ENCODE measurements at places on chromosomes 5 and 9.
A peak's percentile ranks its signal among the peaks of the same experiment; 100 is the strongest.

DNA sequence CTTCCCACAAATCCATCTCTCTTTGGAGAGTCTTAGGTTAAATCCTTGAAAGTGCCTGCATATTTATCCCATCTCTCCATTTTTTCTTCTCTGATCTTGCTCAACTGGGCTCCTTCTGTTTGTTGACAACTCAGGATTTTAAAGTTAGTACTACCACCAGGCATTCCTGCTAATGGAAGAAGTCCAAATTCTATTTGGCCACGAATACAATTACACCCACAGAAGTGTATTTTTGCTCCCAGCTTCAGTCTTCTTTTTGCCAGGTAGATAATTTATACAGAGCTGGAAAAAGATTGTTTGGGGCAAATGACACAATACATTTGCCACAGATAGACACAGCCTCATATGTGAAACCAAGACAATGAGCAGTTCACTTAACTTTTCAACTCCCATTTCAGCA is 74.8 kb downstream of the CETN3 start:
- DNase-seq: no peak

DNA sequence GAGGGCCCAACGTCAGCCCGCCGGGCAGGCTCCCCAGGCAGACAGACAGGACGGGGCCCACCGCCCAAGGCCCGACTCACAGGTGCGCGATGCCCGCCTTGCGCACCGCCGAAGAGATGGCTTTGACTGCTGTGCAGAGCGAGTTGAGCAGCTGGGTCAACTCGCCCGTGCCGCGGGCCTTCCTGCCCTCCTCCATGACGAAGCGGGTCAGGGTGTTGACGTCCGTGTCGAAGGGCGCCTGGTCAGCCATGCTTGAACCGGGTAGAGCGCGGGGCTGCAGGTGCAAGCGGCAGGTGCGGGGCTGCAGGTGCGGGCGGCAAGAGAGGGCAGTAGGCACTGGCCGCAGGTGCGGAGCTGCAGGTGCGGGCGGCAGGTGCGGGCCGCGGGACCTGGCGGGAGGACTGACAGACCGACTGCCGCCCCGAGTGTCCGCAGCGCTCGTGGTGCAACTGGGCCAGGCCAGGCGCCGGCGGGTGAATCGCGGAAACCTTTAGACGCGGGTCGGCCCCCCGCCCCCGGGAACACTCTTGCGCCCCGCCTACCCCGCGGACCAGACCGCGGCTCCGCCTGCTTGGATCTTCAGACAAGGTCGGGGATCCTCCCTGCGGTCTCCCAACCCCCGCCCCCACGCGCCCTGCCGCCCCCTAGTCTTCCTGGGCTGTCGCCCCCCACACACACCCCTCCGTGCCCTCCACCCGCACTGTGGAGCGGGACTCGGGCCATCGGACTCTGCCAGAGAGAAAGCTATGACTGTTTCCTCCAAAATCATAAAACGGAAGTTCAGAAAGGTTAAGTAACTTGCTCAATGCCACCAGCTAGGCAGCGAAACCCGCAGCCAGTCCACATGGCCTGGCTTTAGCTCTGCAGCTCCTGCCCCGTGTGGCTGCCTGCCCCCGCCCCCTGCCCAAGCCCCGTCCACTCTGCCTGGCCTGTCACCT is at the start of gene FBP1:
FBP1 (minus strand) TSS at position 458 of the 938 bp plus-strand sequence; CDS start at position 250, 208 bp downstream.
- DNase-seq: peak; percentile 48

DNA sequence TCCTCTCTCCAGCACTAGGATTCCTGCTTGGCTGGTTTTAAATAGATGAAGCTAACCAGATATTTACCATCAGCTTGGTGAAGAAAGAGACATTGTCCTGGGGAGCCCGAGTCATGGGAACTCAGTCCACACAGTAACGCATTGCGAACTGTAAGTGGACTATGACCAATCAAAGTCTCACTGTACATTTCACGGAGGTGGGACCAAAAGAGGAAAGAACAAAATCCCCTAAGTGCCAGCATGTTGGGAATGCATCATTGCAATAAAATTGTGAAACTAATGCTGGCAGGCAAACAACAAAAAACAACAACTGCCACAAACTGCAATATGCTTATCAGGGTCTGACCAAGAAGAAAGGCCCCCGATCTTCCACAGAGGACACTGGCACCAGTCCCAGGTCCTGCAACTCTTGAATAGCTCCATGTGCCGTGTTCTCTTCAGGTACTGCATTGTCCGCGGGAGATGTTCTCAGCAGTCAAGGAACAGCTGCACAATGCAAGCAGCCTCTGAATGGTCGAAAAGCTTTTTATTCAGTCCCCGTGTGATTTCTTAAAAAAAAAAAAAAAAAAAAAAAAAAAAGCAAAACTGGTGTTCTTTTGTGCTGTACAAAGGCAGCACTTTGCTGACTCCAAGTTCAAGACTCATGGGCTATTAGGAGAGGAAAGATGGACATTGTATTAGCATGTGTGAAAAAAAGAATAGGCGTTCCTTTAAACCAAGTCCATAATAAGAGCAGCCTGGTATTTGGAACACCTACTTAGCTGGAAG is 38.1 kb downstream of the SEMA6A start:
- DNase-seq: no peak

DNA sequence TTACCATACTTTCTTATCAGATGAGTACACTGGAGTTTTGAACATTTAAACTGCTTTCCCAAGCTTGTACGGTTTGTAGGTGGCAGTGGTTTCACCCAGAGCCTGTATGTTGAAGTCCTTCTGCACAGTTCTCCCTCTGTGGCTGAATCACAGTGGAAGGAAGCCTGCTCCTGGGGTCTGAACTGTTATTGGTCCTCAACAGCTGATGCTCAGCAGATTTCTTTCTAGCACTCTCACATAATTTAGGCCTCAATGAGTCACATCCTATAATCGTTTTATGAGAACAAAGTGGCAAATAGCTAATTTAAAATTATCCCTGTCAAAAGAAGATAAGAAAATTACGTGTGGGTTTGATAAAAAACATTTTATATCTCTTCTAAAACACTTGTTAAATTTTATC is 229.7 kb downstream of the TLE4 start:
- DNase-seq: no peak

DNA sequence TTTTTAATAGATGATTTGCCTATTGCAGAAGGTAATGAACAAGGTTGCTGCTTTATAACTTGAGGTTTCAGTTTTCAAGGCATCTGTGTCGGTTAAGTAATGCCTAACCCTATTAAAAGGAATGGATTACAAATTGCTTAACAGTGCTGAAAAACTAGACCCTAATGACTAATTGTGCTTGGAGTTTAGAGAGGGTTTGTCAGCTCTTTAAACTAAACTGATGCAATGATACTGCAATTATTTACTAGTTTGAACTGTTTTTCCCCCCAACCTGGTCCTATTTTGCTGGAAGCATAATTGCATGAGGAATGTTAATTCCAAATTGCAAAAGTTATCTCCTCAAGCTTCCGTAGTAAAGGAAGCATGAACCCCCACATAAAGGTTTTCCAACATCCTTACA is 39.3 kb upstream of the TLX3 start:
- DNase-seq: no peak

DNA sequence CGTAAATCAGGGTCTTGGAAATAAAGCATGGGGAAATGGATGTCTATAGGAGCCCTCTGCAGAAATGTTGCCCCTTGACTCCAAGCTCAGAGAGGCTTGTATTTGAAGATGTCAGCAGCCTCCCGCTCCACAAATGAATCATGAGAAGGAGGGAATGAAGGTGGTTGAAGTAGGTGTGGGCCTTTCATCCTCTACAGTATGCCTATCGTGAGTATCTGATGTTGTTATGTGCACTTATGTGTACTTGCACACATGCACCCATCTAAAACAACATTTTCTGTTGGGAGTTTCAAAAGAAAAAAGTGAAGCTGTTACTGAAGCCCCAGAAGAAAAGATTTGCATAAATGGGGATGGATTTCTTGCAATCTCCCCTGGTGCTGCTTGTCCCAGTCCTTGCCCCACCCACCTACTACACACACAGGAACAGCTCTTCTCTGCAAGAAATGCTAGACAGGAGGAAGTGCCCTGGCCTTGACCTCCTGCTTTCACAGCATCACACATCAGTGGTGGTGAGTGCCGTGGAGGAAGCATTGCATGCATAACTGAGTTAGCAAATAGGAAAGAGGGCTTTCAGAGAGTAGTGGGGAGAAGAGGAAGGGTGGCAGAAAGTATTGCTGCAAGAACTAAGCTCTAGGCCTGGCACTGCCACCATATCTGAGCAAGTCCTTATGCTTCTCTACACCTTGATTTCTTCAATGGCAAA is 156.1 kb downstream of the SNX18 start:
- DNase-seq: no peak

DNA sequence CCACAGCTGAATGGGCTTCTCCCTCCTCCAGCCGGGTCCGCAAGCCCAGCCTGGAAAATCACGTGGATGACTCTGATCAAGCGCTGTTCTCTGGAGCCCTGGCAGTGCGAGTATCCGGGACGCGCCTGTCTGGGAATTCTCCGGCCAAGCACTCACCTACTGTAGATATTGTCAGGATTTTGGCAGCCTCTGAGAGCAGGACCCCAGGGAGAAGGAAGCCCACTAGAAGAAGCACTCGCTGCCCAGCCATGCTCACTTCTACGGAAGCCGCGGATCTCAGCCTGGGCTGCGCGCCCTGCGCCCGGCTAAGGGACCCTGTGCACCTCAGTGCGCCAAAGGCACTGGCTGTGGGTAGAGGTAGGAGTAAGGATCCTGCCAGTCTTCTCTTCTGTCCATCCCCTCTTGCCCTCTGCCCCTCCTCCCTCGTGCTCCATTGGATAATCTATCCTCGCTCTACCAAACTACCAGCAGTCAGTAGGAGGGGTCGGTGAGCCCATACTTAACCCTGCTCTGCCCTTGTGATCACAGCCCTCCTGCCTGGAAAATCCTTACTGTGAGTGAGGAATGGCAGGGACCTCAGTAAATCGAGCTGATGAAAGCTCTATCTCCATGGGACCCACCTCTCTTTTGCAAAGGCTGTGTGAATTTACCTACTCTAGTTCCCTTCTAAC is at the start of gene UGT3A2:
UGT3A2 (minus strand) TSS at position 343 of the 671 bp plus-strand sequence; CDS start at position 250, 93 bp downstream.
- DNase-seq: no peak

- no peak for DNase-seq
Measured at GRCh38 chr5:90803381-90803780, 244.8 kb downstream of the ADGRV1 start.

DNA sequence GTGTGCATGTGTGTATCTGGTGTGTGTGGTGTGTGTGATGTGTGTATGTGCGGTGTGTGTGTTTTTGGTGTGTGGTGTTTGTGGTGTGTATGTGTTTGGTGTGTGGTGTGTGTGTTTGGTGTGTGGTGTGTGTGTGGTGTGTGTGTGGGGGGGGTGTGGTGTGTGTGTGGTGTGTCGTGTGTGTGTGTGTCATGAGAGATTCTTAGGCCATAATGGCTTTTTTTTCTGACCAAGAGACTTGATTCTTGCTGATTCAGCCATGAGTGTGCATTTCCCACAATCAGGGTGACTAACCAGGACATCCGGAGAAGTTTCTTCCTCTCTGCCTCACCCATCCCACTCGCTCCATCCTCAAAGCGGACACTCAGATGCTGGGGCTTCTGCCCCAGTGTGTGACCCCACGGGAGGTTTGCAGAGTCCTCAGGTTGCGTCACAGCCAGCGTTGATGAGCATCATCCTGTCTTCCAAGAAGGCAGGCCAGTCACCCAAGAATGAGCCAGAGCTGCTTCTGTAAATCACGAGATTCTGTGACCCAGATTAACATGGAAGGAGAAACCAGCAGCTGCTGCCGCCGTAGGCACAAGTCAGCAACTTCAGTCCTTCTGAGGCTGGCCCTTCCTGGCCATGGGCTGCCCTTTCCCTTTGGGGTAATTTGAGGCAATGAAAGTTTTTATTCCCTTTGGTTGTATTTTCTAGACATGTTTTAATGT is 12.5 kb upstream of the CTSL start:
- DNase-seq: no peak

DNA sequence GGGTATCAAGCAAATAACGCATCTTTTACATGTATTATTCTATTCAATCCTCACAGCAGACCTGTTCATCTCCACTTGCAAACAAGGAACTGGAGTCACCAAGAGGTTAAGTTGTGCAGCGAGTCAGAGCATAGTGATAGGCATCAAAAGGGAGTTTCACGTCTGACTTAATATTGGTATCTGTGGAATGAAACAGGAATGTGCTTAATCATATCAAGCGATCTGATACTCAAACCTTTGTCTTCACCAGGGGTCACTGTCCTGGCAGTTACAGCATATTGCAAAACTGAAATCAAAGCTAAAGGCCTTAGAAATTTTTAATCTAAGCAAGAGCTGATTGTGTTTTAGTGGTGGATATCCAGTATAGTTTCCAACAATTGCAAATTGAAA is 271.6 kb downstream of the PLK2 start:
- DNase-seq: no peak

DNA sequence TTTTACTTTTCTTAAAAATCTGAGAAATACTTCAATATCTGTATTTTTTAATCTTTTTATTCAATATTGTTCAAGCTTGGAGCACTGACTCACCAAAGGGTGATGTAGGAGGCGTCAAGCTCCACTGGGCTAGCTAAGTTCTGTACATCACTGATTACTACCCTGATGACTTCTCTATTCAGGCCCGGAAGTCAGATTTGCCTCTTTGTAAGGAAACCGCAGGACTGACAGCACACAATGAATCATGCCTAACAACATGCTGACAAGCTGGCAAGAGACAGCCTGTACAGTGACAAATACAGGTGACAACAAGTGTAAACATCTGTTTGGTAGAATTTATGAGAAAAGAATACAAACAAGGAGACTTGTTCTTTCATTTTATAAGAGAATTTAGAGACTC is 627.9 kb upstream of the RORB start:
- peak; percentile 9 for DNase-seq

GRCh38 chr5:148469501-148469935 is 85.8 kb downstream of the FBXO38 start:
- no peak for DNase-seq

- no peak for DNase-seq
Measured at GRCh38 chr5:107589520-107590193, 81.1 kb downstream of the EFNA5 start.

- no peak for DNase-seq
Measured at GRCh38 chr5:76927961-76928360, 24.9 kb upstream of the CRHBP start.

GRCh38 chr9:121622387-121623203 is 28.8 kb upstream of the DAB2IP start:
- DNase-seq: no peak
